ENCODE measurements at places on chromosomes 13 and 19.

DNA sequence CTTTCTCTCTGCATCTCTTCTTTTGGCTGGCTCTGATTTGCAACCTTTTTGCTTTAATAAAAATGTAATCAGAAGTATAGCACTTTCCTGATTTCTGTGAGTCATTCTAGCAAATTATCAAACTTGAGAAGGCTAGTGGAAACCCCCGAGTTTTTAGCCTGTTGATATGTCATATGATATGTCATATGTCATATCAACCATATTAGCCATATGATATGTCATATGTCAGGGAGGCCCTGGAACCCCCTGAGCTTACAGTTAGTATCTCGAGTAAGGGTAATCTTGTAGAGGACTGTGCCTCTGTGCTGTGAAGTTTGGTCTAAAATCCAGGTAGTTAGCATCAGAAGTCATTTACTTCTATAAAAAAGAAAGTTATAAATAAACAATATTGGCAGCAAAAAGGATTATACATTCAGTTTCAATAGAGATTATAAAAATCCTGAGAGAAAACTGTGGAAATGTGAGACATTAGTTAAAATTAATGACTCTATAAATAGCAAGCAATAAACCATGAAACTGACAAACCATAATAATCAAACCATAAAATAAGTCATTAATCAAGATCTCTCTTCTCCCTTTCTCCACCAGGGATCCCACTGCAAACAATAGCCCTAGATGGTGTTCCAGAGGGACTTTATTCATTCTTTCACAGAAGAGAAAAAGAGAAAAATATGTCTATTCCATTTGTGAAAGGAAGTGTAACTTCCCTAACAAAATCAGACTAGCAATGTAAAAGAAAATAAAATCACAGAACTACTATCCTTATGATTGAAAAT, 167.4 kb downstream of the NALCN start:
- DNase-seq: no peak

DNA sequence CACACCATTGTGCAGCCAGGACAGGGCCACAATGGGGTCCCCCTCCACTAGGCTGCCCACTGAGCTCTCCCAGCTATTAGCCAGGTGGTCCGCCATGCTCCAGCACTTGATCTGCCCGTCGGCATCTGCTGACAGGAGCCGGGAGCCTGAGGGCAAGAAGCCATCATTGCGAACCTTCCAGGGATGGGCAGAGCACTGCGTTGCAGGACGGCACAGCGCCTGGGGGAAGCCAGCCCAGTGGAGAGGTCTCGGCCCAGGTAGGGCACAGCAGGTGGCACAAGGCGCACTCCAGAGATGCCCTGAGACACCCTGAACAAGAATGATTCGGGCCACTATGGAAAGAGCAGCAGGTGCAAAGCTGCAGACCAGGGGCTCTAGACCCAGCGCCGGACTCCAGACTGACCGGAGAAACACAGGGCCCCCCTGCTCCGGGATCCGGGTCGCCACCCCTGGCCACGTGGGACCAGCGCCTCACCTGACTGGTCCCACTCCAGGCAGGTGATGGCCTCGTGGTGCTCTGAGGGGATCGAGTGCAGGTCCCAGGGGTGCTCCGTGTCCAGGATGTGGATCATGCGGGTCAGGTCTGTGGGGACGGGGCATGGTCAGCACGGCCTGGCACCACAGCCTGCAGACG, 3.2 kb downstream of the MED16 start:
- DNase-seq: no peak

GRCh38 chr19:56930647-56931535, 90.4 kb upstream of the PEG3 start:
- DNase-seq: no peak

GRCh38 chr19:31627620-31628365, 278.6 kb upstream of the TSHZ3 start:
- no peak for DNase-seq

DNA sequence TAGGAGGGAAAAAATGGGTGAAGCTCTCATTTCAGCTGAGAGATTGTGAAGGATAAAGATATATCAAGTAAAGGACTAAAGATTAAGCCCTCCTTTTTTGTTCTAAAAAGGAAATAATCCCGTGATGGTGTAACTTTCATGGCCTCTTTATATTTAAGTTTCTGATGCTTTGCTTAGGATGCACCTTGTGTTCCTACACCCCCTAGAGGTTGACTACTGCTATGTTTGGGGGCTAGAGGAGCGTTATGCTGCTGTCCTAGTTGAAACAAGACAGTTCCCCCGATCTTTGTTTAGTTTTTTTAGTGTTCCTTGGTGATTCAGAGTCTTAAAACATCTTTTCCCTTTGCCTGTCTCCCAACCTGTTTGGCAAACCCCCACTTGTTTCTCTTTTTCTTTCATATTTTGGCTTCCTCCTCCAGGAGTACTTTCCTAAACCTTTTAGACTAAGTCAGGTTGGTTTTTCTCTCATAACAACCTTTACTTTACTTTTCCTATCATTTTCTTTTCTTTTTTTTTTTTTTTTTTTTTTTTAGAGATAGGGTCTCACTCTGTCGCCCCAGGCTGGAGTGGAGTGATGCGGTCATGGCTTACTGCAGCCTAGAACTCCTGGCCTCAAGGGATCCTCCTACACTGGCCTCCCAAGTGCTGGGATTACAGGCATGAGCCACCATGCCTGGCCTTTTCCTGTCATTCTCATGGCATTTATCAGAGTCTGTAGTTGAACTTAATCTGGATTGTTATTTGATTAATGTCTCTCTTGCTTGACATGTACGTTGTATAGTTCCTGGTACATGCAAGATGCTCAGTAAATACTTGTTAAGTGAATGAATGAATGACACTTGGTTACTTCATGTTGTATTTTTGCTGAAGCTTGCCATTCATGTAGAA, 2.8 kb downstream of the UBA2 start:
- peak; percentile 62 for DNase-seq

GRCh38 chr19:3482507-3483225, 575 bp downstream of the SMIM44 start:
- no peak for DNase-seq

DNA sequence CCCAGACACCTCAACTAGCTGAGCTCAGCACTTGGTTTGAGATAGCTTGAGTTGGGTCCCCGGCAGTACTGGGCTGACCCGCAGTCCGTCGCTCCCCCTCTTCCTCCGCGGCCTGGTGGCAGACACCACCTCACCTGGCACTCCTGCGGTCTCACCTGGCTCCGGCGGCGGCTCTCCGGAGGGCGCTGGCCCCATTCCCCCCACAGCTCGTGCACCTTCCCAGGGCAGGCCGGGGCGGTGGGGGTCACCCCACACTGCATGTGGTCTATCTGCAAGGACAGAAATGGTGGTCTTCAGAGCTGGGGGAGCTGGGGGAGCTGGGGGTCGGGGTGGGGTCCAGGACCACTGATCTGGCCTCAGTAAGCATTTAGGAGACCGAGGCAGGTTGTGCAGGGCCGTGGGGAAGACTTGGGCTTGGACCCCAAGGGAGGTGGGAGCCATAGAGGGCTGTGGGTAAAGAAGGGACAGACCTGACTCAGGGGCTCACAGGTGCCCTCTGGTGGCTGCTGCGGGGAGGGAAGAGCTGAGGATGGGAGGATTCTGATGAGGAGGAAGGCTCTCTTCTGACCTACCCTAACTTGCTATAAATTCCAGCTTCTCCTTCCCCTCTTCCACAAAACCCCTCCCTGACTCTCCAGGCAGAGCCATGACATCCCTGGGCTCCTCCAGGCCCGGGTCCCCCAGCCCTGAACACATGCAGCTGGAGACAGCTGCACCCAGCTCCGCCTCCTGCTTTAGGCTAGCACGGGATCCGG, 6.7 kb upstream of the PLIN4 start:
- DNase-seq: peak; percentile 22

- DNase-seq: no peak
Observed at GRCh38 chr13:110610955-110611595, 4.3 kb upstream of the NAXD start.

DNA sequence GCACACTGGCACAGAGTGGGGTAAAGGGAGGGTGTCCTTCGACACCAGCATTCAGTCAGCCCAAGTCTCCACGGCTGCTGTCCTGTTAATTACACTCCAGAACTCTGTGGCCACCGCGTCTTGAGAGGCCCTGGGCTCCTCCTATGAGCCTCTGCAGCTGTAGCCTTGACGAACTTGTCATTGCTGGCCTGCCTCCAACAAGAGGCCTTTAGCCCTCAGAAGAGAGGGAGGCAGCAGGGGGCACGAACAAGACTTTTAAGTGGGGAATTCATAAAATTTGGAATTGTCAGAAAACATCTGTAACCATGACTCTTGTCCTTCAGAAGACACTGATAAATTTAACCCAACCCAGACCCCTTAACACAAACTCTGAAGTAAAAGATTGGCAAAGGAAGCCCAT, 241.9 kb downstream of the UQCRFS1 start:
- no peak for DNase-seq

DNA sequence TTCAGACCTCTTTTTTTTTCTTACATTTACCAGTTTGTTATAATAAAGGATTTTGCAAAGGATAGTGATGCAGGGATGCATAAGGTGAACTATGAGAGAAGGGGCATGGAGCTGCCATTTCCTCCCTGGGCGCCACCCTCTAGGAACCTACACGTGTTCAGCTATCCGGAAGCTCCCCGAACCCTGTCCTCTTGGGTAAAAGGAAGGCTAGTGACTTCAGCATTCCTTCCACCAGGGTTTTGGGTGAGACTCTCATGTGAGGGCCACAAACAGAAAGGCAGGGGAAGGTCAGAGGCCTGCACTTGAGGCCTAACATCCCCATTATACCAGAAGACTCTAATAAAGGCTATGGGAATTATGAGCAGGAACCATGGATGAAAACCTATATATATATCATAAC, 57.3 kb downstream of the IFT88 start:
- DNase-seq: no peak

DNA sequence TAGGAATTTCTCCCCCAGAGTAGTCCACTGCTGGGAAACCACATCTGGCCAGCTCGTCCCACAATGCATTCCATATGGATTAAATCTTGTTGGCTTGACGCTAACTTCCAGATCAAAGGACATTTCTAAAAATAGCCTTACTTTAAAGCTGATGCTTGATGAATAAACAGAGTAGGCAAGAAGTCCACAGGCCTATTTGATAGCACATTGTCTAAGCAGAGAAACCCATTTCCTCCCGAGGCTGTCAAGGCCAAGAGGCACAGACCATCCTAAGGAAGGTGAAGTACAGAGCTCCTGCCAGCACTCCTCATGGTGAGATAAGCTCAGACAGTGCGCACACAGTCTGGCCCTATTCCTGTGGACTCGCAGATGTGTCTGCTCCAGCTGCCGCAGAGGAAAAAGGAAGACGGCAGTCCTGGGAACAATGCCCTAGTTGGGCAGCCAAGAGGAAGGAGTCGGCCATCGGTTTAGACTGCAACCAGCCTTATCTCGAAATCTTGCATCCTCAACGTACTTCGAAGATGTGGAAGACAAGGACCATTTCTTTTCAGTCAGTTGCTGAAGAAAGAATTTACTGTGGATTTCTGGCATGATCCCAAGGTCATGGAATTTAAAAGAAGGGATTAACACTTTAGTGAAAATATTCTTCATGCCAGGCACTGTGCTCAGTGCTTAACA, 156.8 kb downstream of the RGCC start:
- DNase-seq: peak; percentile 90

GRCh38 chr13:90545070-90545840, 802.2 kb upstream of the MIR17HG start:
- peak; percentile 7 for DNase-seq

GRCh38 chr19:12137221-12137940, 2.8 kb downstream of the ZNF20 start:
- DNase-seq: no peak

- no peak for DNase-seq
Observed at GRCh38 chr13:36173571-36174322, 40.6 kb downstream of the SOHLH2 start.

DNA sequence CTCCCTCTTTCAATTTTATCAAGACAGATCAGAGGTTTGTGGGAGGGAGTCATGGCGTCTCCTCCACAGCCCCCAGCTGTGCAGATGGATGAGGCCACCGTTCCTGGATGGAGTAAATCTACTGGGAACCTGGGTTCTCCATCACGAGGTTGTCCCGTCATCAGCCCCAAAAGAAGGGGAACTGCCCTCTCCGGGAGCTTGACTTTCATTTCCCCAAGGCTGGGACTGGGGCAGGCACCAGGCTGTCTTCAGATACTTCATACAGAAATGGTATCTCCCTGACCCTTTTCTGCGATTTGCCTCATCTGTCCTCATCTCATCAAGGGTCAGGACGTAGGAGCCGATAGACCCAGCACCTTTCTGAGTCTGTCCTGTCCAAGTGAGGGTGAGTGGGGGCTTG, 9.8 kb downstream of the LILRB2 start:
- no peak for DNase-seq

DNA sequence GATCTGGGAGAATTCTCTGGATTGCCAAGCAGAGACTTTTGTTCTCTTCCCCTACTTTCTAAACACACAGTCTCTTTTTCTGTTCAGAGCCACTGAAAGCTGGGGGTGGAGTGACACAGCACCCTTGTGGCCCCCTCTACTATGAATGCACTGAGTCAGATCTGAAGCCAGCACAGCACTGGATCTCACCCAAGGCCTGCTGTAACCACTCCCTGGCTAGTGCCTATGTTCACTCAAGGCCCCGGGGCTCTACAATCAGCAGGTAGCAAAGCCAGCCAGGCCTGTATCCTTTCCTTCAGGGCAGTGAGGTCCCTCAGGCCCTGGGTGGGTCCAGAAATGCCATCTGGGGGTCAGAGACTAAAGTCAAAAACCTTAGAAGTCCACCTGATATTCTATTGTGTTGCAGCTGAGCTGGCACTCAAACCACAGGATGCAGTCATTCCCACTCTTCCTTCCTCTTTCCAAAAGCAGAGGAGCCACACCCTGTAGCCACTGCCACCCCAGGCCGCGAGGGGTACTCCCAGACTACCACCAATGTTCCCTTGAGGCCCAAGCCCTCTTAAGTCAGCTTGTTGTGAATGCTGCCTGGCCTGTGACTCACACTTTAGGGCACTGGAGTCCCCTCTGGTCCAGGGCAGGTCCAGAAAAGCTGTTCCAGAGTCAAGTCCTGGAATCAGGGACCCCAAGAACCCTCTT, 110.1 kb upstream of the RXFP2 start:
- DNase-seq: no peak

DNA sequence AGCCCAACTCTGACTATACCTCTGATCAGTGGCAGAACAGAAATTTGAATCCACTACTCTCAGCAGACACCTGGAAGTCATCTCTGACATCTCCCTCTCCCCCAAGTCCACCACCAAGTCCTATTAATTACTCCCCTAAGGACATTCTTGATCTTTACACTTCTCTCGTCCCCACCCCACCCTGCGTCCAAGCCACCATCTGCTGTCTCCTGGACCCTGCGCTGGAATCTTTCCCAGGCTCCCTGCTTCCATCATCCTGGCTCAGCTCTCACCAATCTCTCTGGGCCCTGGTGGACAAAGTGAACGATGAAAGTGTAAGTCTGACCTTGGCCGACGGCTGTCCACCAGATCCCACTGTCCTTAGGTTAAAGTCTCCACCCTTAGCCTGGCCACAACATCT, 145.6 kb upstream of the GJB6 start:
- DNase-seq: no peak

- DNase-seq: peak; percentile 34
Observed at GRCh38 chr13:111216166-111216960, 101.3 kb downstream of the ARHGEF7 start.

GRCh38 chr13:45995245-45995644, 57.3 kb downstream of the ZC3H13 start:
- no peak for DNase-seq
